Uterus (tissue), 4 donors: ENCODE measurements at places on chromosomes 13 and 19. TPM values are rescaled to one million over a fixed set of nuclear protein-coding genes. Genes with fewer than 3 reads are reported as not detected.

DNA sequence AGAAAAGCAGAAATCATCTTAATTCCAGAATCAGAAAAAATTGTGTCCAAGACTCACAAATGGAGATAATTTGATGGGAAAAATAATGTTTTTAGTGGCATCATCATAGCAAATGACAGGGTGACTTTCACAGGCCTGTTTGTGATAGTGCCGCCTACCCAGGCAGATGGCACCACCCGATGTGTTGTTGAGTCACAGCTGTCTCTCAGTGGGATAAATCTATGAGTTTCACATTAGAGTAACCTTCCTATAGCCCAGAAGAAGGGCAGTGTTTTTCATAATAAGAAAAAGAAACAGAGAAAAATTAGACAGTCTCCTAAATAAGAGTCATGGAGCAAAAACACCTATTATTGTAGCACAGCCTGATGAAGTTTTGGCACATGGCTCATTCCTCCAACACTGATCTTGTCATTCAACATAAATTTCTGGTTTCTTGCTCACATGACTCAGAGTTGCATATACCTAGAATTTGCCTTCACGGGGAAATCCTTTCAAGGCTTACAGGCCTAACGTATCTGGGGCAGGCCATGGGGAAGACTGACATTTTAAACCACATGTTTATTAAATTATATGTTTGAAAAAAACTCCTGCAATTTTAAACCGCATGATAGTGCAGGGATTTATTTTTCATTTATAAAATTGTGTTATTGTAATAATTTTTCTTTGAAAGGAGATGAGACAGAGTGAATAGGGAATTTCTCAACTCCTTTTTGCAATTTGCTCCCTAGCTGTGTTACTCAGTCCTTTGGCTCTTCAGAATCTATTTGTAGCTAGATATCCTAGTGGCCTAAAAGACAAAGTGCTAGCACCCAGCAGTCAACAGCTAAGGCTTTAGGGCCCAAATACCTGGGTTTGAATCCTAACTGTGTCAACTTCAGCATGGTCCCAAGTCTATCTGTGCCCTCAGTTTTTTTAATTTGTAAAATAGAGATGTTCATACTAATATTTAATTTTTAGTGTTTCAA is 393.7 kb downstream of the NDFIP2 start:
- no peak overlapping the region for H3K4me3 ChIP-seq
- H3K4me1 ChIP-seq: no peaks in the 10 kb centered on the region
- DNase-seq: no peak
- H3K27me3 ChIP-seq: no peaks in the 10 kb centered on the region
- H3K27ac ChIP-seq: no peak overlapping the region

GRCh38 chr19:1616396-1616795 is 11.1 kb upstream of the UQCR11 start:
- no peak for DNase-seq
- H3K4me3 ChIP-seq: no peak overlapping the region
- H3K4me1 ChIP-seq: no peaks in the 10 kb centered on the region
- no peaks in the 10 kb centered on the region for H3K36me3 ChIP-seq
- no peak overlapping the region for H3K27ac ChIP-seq

GRCh38 chr19:801030-801860 is 4.0 kb downstream of the PTBP1 start:
- H3K27ac ChIP-seq: peak overlapping the region; percentile 33
- no peaks in the 10 kb centered on the region for H3K36me3 ChIP-seq
- peak; percentile 64 for DNase-seq
- no peaks in the 10 kb centered on the region for H3K27me3 ChIP-seq

DNA sequence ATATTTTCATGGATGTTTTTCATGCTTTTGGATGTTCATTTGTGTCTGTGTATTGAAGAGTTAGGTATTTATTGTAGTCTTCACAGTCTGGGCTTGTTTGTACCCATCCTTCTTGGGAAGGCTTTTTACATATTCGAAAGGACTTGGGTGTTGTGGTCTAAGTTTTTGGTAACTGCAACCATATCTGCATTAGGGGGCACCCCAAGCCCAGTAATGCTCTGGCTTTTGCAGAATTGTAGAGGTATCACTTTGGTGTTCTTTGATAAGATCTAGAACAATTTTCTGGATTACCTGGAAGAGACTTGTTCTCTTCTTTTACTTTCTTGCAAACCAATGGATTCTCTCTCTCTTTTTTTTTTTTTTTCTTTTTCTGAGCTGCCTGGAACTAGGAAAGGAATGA is 581.3 kb downstream of the DACH1 start:
- no peak overlapping the region for H3K4me3 ChIP-seq
- no peaks in the 10 kb centered on the region for H3K4me1 ChIP-seq
- no peak for DNase-seq
- H3K27me3 ChIP-seq: no peaks in the 10 kb centered on the region

DNA sequence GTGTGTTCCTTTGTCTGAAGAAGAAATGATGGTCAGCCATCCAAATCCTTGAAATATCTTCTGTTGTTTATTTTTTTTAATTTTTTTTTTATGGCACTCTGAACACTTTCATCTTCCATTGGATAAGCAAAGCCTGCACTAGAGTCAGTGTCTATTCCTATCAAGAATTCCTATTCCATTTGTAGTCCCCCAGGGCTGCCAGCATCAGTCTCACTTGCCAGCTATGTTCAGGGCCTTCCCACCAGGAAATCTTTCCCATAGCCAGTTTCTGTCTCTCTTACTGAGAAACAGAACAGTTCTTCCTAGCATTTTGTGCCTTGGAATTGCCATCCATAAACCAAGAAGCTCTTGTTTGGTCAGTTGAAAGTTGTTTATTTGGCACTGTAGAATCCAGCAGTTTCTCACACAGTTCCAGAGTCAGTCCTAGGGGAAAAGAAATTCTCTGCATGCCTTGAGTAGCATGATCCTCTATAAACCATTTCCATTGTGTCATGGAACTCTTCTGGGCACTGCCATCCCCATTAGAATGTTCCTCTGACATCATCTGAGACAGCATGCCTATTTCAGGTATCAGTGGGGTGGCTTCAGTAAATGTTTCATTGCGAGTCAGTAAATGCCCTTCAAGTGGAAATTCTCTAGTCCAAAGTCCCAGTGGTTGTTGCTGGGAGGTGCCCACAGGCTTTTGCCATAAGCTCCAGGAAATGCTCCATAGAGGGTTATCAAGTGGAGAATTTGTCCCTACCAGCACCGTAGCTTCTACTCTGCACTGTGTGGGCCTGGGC is 18.7 kb upstream of the SPRYD7 start:
- DNase-seq: no peak
- no peaks in the 10 kb centered on the region for H3K27me3 ChIP-seq

DNA sequence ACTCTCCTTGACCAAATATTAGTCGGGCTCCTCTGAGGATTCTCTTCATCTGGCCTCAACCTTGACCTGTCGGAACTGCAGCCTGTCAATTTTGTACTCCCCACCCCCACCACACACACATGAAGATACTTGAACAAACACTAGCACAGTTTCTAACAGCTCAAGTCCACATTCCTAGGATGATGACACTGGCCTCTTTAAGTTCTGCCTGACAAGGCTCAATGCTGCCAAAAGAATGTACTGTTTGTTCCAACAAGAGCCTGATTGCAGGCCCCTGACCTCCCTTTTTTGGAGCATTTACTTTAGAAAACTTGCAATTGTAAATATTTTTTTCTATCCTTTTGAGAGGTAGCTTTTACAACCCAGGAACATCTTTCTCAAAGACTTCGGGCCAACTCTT is 169.2 kb upstream of the IRS2 start:
- H3K36me3 ChIP-seq: no peaks in the 10 kb centered on the region
- no peak overlapping the region for H3K27ac ChIP-seq
- DNase-seq: no peak
- no peaks in the 10 kb centered on the region for H3K27me3 ChIP-seq

Gene PTH2
- not detected for total RNA-seq
